Activated CD4-positive, alpha-beta T cell treated with anti-CD3 and anti-CD28 coated beads for 36 hours (primary cell): ENCODE measurements at places on chromosomes 6 and 20. TPM values are rescaled to one million over a fixed set of nuclear protein-coding genes. Genes with fewer than 3 reads are reported as not detected.

FAM184A gene
- total RNA-seq, result 13.8 TPM

MCCD1 gene
- total RNA-seq, result not detected

GID8 gene
- total RNA-seq, result 30.7 TPM

BANF2 gene
- total RNA-seq, result not detected

SLC12A5 gene
- 0.49 TPM for total RNA-seq

DNA sequence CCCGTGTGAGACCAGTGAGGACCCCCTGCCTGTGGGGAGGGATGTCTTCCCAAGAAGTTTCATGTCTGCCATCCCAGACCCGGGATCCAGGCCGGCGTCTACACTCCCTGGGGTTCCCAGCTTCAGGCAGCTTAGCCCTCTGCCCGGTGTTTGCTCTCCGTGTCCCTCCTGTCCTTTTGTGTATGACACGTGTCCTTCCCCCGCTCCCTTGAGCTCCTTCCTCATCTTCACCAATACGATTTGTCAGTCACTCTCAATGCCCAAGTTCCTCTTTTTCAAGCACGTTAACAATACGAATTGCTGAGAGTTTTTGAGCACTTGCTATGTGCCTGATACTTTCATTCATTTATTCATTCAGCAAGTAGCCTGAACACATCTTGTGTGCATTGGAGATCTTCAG lies 115.6 kb upstream of the PTPN1 start:
- H3K4me1 ChIP-seq, result peaks cover 11% of the 10 kb centered on the region
- H3K27me3 ChIP-seq, result no peaks in the 10 kb centered on the region
- no peaks in the 10 kb centered on the region for H3K36me3 ChIP-seq
- DNase-seq, result no peak

DNA sequence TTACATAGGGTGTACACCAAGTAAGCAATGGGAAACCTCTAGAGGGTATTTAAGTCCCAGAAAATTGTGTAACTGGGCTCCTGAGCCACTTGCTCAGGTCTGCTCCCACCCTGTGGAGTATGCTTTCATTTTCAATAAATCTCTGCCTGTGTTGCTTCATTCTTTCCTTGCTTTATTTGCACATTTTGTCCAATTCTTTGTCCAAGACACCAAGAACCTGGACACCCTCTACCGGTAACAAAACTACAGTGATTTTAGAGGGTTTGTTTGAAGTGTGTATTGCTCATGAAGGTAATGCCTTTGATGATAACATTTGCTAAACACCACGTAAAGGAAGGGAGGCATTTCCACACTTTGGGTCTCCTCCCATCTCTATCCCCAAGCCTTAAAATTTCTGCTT lies 46.2 kb downstream of the MYB start:
- no peak for DNase-seq
- peaks cover 2% of the 10 kb centered on the region for H3K36me3 ChIP-seq
- H3K4me1 ChIP-seq, result peaks cover 25% of the 10 kb centered on the region
- no peak overlapping the region for H3K4me3 ChIP-seq

GRCh38 chr6:141028791-141029280 lies 1103.9 kb upstream of the GJE1 start:
- H3K4me1 ChIP-seq, result no peaks in the 10 kb centered on the region
- no peak overlapping the region for H3K27ac ChIP-seq
- H3K4me3 ChIP-seq, result no peak overlapping the region
- DNase-seq, result no peak
- H3K27me3 ChIP-seq, result no peaks in the 10 kb centered on the region

- H3K27ac ChIP-seq, result no peak overlapping the region
- H3K27me3 ChIP-seq, result peaks cover 31% of the 10 kb centered on the region
- no peaks in the 10 kb centered on the region for H3K36me3 ChIP-seq
Observed at GRCh38 chr6:98787961-98788360, 46.4 kb upstream of the POU3F2 start.

- H3K36me3 ChIP-seq, result peaks cover 3% of the 10 kb centered on the region
- H3K27me3 ChIP-seq, result no peaks in the 10 kb centered on the region
- no peak overlapping the region for H3K4me3 ChIP-seq
- no peak overlapping the region for H3K27ac ChIP-seq
Observed at GRCh38 chr20:49685809-49686208, 27.9 kb downstream of the B4GALT5 start.

DNA sequence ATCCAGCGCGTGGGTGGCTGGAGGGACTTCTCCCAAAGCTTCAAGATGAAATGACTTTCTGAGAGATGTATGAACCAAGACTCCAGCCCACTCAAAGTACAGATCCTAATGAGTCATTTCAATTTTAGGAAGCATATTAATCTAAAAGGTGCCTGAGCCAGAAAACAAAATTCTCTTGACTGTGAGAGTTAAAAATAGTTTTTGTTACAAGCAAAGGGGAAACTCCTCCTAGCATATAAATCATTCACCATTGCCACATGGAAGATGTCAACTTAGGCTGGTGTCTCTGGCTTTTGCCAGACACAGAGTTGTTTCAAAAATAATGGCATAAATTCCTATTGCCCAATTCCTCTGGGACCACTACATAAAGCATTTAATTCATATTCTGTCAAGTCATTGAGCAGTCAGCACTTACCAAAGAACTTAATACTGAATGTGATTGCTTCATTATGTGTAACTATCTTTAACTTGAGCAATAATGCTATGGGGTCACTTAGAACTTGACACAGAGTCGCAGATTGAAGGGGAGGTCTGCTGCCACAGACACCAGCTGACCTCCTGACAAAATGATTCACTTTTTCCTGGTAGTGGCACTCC lies 280.6 kb downstream of the SLC35F1 start:
- peak overlapping the region; percentile 13 for H3K4me3 ChIP-seq
- H3K27me3 ChIP-seq, result no peaks in the 10 kb centered on the region
- DNase-seq, result peak; percentile 53
- peak overlapping the region; percentile 71 for H3K27ac ChIP-seq

DNA sequence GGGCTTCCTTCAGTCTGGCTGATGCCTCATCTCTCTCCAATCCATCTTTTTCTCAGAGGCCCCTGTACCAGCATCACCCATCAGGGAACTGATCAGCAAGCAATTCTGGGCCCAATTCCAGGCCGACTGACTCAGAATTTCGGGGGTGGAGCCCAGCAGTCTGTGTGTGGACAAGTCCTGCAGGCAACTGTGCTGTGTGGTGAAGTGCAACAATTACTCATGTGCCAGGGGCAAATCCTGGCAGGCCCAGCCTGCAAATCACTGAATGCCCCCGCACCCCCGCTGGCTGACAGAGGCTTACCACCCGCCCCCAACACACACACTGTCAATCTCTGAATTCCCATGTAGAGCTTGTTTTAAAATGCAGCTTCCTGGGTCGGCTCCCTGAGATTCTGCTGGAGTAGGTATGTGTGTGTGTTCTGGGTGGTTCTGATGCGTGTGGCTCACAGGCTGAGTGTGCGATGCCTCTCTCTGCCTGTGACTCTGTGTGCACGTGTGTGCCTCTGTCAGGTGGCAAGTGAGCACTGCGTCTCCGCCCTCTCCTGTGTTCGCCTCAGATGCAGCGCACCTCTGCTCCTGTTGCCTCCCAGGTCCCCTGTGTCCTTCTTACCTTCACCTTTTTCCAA lies 45.4 kb downstream of the SSR1 start:
- no peak overlapping the region for H3K27ac ChIP-seq
- no peak overlapping the region for H3K4me3 ChIP-seq
- peak; percentile 30 for DNase-seq
- no peaks in the 10 kb centered on the region for H3K36me3 ChIP-seq
- H3K27me3 ChIP-seq, result no peaks in the 10 kb centered on the region

DNA sequence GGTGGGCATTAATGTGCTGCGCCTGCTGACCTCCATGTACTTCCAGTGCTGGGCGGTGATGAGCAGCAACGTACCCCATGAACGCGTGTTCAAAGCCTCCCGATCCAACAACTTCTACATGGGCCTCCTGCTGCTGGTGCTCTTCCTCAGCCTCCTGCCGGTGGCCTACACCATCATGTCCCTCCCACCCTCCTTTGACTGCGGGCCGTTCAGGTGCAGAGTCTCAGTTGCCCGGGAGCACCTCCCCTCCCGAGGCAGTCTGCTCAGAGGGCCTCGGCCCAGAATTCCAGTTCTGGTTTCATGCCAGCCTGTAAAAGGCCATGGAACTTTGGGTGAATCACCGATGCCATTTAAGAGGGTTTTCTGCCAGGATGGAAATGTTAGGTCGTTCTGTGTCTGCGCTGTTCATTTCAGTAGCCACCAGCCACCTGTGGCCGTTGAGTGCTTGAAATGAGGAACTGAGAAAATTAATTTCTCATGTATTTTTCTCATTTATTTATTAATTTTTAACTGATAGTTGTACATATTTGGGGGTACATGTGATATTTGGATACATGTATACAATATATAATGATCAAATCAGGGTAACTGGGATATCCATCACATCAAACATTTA lies 35.2 kb upstream of the NOP56 start:
- no peak for DNase-seq
- H3K27ac ChIP-seq, result no peak overlapping the region
- no peak overlapping the region for H3K4me3 ChIP-seq
- peaks cover 17% of the 10 kb centered on the region for H3K27me3 ChIP-seq
- no peaks in the 10 kb centered on the region for H3K36me3 ChIP-seq

DNA sequence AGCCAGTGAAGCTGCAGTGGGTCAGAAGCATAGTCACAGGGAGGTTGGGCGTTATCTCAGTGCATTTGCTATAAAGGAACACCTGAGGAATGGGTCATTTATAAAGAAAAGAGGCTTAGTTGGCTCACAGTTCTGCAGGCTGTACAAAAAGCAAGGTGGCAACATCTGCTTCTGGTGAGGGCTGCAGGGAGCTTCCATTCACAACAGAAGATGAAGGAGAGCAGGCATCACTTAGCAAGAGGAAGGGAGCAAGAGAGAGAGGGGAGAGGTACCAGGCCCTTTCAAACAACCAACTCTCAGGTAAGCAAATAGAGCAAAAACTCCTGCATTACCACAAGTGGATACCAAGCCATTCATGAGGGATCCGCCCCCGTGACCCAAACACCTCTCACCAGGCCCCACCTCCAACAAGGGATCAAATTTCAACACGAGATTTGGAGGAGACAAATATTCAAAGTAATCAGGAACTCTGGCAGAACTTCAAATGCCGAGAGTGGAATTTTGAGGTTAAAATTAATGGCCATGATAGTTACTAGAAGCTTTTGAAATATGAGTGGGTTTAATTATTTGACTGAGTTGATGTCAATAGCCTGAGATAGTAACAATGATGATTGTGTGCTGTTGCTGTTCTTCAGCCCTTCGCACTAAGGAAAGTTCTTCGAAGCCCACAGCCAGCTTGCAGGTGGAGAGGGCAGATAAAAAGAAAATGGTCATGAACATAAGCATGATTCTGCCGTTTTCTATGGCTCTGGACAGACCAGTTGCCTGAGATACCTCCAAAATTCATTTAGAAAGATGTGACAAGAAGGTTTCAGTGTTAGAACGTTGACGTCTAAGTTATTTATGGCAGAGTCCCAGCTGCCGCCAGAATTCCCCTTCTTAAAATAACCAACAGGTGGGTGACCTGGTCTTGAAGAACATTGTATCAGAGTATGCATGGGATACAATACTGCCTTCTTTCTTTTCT lies 55.3 kb upstream of the ADTRP start:
- DNase-seq, result no peak
- H3K4me3 ChIP-seq, result no peak overlapping the region
- H3K36me3 ChIP-seq, result no peaks in the 10 kb centered on the region
- no peaks in the 10 kb centered on the region for H3K27me3 ChIP-seq
- no peak overlapping the region for H3K27ac ChIP-seq

DNA sequence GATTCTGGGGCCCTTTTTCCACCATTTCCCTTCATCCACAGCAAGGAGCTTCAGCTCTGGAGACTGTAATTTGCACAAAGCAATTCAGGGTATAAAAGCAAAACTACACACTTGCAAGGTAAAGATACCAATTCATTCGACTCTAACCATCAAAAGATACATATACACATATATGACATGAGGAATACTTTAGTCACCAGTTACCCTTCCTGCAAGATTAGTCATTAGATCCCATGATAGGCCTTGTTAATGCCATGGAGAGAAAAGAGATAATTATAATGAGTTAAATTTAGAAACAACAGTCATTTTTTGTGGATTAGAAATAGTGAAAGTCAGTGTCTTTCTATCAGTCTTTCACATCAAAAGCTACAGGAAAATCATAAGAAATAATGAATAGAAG lies 204.2 kb downstream of the KCNQ5 start:
- H3K36me3 ChIP-seq, result peaks cover 2% of the 10 kb centered on the region
- no peak overlapping the region for H3K27ac ChIP-seq
- DNase-seq, result no peak

GRCh38 chr6:36195471-36196112 lies 952 bp upstream of the BRPF3 start:
- peaks cover 8% of the 10 kb centered on the region for H3K36me3 ChIP-seq
- H3K27ac ChIP-seq, result peak overlapping the region; percentile 69
- peak overlapping the region; percentile 71 for H3K4me3 ChIP-seq
- no peak for DNase-seq
- H3K4me1 ChIP-seq, result peaks cover 31% of the 10 kb centered on the region

DNA sequence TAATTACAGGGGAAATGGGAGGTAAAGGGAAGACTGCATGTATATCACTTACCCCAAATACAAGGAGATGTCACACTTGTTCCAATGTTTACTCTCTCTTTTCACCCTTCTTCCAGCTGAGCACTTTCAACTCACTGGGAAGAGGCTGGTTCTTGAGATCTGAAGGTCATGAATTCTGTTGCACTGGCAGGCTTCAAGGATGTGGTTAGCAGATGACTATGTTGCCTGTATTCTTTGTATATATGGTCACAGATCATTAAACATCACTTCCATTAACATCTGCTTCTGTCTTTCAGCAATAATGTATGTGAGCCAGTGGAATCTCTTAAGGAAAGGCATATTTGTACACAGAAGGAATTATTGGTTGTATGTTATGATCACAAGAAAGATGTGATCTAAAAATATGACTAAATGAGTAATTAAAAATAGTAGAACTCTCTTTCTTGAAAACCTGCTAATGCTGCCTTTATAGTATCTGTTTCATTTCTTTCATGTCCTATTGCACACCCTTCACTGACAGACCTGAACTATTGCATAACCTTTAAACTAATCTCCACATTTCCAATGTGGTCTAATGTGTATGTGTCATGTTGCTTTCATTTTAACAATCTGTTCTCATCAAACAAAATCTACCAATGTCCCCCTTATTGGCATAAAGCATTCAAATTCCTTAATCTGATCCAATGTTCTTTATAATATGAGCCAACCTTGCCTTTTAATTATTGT lies 131.4 kb upstream of the EPHA7 start:
- H3K27me3 ChIP-seq, result no peaks in the 10 kb centered on the region
- H3K4me3 ChIP-seq, result no peak overlapping the region
- DNase-seq, result no peak
- no peak overlapping the region for H3K27ac ChIP-seq
